Activated CD4-positive, CD25-positive, alpha-beta regulatory T cell treated with anti-CD3 and anti-CD28 coated beads, Interleukin-2, amount 50 U/mL, for 24 hours (primary cell): ENCODE measurements at places on chromosomes 4 and X.

DNA sequence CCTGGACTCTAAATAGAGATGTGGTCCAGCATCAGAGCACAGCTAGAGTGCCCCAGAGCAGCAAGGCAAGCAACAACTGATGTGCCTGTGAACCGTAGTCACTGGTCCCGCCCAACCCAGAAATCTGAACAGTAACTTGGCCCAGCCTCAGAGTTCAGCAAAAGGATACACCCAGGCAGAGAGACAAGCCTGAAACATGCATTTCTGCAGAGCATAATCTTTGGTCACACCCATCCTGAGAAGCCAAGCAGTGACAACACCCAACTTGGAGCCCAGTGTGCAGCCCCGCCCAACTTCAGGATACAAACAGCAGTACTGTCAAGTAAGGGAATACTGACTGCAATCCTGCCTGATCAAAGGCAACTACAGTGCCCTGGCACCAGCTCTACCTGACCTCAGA lies 78.9 kb downstream of the CCDC160 start:
- ATAC-seq = no peak

GRCh38 chr4:94168321-94168720 lies 39.3 kb upstream of the SMARCAD1 start:
- ATAC-seq = no peak

- no peak for ATAC-seq
Observed at GRCh38 chr4:80042821-80043220, 30.2 kb downstream of the ANTXR2 start.

- ATAC-seq = no peak
Observed at GRCh38 chr4:27692158-27692557, 831.5 kb downstream of the STIM2 start.

DNA sequence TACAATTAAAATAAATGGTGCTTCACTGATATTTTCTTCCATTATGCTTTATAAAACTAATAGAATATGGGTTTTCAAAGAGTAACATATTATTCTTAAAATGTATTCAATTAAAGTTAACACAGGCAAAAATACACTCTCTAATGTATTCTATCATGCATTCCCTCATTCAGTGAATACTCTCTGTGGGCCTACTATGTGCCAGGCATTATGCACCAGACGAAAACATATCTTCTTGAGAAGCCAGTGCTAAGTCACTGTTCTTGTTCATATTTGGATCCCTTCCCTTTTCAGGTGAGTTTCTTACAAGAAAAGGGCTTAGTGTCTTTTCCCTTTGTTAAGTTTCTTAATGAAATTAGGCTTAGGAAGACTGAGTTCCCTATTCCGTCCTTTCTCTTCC lies 58.1 kb downstream of the NAF1 start:
- no peak for ATAC-seq

DNA sequence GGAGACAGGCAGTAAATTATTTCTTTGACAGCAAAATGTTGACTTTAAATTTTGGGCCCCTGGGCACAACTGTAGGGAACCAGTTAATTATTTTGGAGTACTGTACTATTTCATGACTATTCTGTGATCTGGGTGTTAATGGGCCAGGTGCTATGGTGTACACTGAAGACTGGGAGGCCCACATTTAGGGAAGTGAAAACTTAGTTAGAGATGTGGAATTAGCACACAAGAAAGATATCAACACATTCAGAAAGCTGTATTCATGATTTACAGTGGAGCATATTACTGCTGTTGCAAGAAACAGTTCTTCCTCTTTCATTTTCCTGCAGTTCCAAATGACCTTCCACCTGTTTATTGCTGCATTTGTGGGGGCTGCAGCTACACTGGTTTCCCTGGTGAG lies 12.4 kb downstream of the PLP1 start:
- no peak for ATAC-seq

DNA sequence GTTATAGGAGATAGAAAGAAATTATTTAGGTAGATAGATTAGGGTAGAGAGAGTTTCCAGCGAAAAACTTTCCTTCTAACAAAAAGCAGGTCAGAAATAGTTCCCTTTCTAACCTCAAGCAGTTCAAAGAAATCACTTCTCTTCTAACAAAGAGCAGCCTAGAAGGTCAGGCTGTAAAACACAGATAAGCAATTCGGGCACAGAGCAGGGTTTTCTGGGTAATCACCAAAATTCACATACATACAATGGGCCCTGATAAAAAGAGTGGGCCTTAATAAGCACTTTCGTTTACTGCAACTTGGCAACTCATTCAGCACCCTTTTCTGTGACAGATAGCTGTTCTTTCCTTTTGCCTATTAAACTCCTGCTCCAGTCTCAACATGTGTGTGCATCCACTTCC lies 13.4 kb upstream of the NAF1 start:
- no peak for ATAC-seq

DNA sequence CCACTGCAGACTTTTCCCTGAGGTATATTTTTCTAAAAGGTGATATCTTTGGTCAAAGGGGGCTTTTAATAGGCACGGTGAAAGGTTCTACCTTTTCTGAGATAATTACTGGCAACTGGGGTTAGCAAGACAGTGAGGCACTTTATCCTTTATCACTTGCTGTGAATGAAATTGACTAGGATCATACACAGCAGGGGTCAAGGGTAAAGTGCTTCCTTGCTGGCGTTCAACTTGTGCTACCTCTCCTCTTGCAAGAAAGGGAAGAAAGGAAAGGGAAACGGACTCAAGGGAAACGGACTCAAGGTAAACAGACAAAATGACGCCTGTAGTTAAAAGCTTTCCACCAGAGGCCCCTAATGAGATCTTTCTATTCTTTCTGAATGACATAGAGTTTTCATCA lies 78.6 kb upstream of the RAPGEF2 start:
- no peak for ATAC-seq

DNA sequence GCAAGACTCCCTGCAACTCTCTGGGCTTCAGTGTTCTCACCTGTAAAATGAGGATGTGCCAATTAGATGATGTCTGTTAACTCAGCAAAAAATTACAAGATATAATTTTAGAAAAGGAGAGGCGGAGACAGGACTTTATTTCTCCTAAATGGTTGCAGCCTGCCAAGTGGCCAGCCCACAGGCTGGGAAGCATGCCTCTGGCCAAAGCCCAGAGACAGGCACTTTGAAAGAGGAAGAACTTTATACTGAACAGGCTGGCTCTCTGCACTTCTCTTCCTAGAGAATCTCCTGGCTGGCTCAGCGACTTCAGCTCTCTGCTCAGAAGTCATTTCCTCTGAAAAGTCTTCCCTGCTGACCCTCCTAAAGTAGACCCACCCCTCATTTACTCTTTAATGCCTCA lies 3.7 kb downstream of the PRDM5 start:
- no peak for ATAC-seq

DNA sequence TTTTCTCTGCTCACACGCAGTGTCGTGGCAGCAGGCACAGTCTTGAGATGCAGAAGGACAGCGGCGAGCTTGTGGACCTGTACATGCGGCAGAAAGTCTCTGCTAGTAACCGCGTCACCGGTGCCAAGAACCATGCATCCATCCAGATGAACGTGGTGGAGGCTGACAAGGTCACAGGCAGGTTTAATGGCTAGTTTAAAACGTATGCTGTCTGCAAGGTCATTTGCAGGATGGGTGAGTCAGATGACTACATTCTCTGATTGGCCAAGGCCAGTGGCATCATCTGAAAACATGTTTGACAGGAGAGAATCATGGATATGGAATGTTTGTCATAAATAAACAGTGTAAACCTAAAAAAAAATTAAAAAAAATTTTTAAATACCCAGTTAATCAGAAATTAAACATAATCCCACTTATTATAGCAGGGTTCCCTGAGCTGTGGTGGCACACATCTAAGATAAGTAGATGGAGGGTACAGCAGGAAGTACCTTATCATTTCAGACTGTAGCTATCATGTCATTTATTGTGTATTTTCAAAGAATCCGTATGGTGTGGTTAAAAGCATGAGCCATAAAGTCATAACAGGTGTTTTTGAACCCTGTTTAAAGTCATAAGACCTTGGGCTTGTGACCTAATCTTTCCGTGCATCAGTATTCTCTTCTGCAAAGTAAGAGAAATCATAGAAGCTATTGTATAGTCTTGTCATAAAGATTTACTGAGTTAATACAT lies 7.5 kb upstream of the BMP2K start:
- peak; percentile 80 for ATAC-seq

DNA sequence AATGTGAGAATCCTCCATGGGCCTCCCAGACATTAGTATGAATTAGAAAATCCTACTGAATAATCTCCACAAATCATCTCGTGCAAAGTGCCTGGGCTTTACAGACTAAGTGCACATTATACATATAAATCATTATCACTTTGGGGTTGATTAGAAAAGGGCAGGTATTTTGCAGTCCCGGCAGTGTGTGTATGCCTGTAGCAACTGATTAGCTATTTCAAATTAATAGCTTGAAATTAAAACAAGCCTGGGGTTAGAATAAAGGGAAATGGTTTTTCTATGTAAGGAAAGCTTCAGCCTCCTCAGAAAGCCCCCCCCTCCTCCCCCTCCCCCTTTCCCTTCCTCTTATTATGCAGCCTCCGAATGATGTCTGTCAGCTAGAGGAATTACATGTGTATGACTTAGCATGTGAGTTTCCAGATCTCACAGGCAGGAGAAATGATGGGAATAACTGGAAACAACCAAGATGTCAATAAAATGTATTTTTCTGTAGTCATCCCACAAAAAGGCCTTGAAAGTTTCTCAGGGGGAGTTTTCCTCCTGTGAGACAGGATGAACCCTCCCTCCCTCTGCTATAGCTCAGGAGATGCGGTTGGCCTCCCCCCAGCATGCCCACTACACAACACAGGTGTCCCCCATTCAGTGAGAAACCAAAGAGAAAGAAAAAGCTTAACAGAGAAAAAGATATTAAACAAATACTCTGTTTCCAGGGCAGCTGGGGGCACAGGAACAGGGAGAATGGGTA lies 41.2 kb upstream of the RASGEF1B start:
- no peak for ATAC-seq

DNA sequence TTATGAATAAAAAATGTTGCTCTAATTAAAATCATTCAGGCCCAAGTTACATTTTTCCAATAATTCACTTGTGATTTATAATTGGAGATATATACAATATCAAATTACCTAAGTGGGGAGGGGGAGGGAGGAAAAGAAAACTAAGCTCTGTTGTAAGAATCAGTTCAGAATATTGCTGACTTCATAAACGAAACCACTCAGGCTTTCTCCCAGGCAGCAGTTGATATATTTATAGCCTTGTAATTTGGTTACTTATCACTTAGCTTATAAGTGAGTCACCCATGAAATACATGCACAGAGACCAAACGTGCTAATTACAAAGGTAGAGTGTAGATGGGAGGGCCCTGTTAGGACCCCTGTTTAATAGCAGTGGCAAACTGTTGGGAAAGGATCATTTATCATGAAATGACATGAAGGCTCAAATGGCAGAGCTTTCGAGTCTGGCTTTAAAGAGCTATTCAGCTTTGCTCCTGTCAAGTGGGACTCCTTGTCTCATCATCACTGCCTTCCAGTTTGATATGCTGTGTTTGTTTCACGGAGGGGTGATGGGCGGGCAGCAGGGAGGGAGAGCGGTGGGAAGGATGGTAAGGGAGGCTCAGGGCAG lies 105.6 kb upstream of the PGRMC2 start:
- ATAC-seq = no peak

GRCh38 chr4:61407642-61408618 lies 207.8 kb downstream of the ADGRL3 start:
- no peak for ATAC-seq

- no peak for ATAC-seq
Observed at GRCh38 chrX:2908125-2908685, 20.9 kb downstream of the ARSD start.

DNA sequence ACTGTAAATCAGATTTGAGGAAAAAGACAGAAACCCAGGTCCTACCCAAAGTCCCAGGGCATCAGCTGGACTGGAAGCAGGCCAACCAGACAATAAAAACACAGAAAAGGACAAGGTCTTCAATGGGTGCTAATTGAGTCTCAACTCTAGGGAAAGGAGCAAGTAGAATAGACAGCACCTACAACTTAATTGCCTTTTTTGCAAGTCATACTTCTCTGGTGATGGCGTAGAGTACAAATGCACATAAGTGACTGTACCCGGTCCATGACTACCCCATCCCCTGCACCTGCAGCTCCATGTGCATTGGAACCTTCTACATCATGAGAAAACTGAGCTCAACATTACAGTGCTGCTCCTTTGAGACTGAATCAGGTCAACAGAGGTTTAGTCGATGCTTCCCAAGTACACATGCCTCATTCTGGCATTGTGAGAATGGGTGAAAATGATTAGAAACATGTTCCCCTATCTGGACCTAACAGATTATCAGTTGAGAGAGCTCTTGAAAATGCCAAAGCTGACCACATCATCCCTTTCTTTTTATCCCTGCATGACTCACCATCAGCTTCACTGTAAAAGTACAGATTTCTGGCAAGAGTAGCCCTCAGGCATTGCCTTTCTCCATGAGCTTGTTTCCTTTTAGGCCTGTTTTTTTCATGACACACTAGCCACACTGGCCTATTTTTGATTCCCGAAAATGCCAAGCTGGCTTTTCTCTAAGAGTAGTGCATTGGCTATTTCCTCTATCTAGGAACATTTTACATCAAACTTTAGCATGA lies 298.3 kb downstream of the HS3ST1 start:
- no peak for ATAC-seq

- no peak for ATAC-seq
Observed at GRCh38 chrX:21745756-21746155, 12.2 kb downstream of the SMPX start.

DNA sequence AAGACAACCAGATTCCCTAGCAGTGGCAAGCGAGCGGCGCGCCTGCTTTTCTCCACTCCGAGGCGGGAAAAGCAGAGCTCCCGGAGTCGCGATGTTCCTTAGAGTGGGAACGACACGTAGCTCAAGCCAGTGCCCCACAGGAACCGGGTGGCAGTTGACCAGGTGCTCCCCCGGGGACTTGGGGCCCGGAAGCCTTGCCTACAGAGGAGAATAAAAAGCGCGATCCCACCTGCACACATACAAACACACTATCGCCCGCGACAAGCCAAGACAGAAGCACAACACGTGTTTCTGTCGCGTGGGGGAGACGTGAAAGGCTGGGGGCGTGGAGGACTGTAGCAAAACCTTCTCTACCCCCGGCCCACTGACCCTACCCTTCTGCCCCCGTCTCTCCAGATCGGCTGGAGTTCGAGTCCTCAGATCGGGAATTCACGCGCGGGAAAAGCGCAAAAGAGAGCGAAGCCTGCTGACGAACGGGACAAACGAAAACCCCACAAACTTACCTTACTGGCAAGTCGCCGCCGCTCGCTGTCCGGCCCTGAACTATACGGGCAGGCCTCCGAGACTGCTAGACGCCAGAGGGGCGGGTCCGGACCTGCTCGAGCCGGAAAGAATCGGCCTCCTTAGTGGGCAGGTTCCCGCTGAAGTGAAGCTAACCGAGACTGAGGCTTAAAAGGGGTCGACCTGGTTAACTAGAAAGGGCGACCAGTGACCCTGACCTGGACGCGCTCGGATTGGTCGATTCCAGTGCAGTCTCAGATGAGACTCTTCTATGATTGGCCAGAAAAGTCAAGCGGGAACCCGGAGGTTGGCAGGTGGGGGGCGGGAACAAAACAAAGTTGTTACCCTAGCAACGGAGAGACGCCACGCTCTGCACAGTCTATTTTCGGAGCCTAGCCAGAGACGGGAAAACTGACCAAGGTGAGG lies at the start of the genes DNAAF6 and NUP62CL:
Gene DNAAF6 (plus strand): TSS at position 842 of the 927 bp plus-strand sequence. CDS start 6,265 bp downstream, outside the sequence.
Gene NUP62CL (minus strand): TSS at position 664 of the 927 bp plus-strand sequence. CDS start 31,287 bp downstream, outside the sequence.
- ATAC-seq = peak; percentile 95
